ENCODE measurements at places on chromosomes 1 and 21. TPM values are rescaled to one million over a fixed set of nuclear protein-coding genes. Genes with fewer than 3 reads are reported as not detected.

CD247 gene
- 0.58 TPM for total RNA-seq

S100A8 gene
- total RNA-seq = 678 TPM

RNASEL gene
- total RNA-seq = 5.0 TPM

DNA sequence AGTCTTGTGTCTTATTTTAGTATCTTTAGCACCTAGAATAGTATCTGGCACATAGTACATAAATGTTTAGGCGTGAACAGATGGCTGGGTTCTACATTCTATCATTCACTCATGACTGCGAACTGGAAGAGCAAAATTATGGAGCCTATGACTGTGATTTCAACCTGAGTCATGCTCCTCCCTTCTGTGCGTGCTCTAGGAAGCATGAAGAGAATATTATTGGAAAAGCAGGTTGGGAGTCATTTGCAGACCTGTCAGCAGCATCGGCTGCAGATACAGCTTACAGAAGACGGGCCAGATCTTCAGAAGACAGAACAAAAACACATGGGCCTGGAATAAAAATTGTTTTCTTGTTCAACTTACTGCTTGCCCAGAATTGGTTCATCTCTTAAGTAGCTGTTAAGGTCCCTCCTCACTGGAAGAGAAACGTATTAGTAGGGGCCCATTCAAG lies 344.0 kb upstream of the USP24 start:
- H3K4me1 ChIP-seq = peaks cover 38% of the 10 kb centered on the region
- H3K36me3 ChIP-seq = peaks cover 3% of the 10 kb centered on the region
- no peaks in the 10 kb centered on the region for H3K27me3 ChIP-seq
- H3K4me3 ChIP-seq = no peak overlapping the region
- no peak for DNase-seq
- H3K27ac ChIP-seq = no peak overlapping the region

- no peak overlapping the region for H3K4me3 ChIP-seq
- no peak for DNase-seq
- H3K27ac ChIP-seq = no peak overlapping the region
- no peaks in the 10 kb centered on the region for H3K36me3 ChIP-seq
- peaks cover 4% of the 10 kb centered on the region for H3K27me3 ChIP-seq
- peaks cover 8% of the 10 kb centered on the region for H3K4me1 ChIP-seq
Observed at GRCh38 chr1:167510881-167511280, 7.4 kb downstream of the CD247 start.

DNA sequence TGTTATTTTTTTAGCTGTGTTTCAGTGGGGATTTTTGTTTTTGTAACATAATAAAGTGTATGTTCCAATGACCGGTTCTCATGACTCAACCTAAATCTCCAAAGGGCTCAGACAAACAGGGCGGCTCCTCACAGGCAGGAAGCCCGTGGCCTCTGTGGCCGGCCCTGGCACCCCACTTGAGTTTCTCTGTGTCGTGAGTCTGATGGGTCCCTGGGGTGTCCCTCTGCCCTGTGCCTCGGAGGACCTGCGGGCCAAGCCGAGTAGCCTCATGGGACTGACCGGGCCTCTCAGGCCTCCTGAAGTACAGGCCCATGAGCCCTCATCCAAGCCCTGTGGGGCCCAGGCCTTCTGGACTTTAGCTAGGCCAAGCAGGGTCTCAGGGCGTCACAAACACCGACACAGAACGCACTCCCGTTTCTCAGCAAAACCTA lies 16.1 kb upstream of the CCDC27 start:
- no peak for DNase-seq
- no peaks in the 10 kb centered on the region for H3K36me3 ChIP-seq
- no peak overlapping the region for H3K4me3 ChIP-seq
- no peak overlapping the region for H3K27ac ChIP-seq

- H3K4me1 ChIP-seq = no peaks in the 10 kb centered on the region
- peaks cover 33% of the 10 kb centered on the region for H3K27me3 ChIP-seq
- DNase-seq = no peak
- H3K36me3 ChIP-seq = no peaks in the 10 kb centered on the region
- H3K27ac ChIP-seq = no peak overlapping the region
- H3K4me3 ChIP-seq = no peak overlapping the region
Observed at GRCh38 chr1:44110916-44111315, 7.7 kb upstream of the KLF17 start.

GRCh38 chr1:85142753-85143152 lies 58.1 kb downstream of the SYDE2 start:
- no peak for DNase-seq
- H3K4me3 ChIP-seq = no peak overlapping the region
- H3K27ac ChIP-seq = no peak overlapping the region
- no peaks in the 10 kb centered on the region for H3K27me3 ChIP-seq
- H3K4me1 ChIP-seq = peaks cover 11% of the 10 kb centered on the region
- H3K36me3 ChIP-seq = no peaks in the 10 kb centered on the region

DNA sequence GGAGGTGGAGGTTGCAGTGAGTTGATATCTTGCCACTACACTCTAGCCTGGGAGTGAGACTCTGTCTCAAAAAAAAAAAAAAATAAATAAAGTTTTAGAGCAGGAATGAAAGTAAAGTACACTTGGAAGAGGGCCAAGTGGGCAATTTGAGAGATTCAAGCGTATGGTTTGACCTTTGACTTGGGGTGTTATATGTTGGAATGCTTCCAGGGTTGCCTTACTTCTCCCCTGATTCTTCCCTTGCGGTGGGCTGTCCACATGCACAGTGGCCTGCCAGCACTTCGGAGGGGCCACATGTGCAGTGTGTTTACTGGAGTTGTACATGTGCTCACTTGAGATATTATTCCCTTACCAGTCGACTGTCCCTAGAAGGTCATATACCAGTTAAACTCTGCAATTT lies 295.5 kb upstream of the PROX1 start:
- H3K4me1 ChIP-seq = peaks cover 29% of the 10 kb centered on the region
- H3K27me3 ChIP-seq = peaks cover 9% of the 10 kb centered on the region
- H3K4me3 ChIP-seq = no peak overlapping the region
- H3K36me3 ChIP-seq = no peaks in the 10 kb centered on the region
- DNase-seq = no peak

DNA sequence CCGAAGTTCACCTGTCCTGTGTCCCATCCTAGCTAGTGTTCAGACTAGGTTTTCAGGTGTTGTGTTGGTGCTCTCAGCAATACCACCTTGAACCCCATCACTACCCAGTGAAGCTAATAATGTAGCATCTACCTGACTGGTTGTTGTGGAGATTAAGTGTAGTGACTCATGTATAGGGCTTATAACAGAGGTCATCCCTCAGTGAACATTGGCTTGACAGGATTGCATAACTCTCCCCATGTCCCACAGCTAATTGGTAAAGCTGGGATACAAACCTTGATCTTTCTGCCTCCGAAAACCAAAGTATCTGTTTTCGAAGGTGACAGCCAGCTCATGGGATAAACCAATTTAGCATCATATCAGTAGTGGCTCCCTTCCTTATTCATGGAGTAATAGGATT lies 44.5 kb upstream of the TNR start:
- H3K36me3 ChIP-seq = no peaks in the 10 kb centered on the region
- H3K4me1 ChIP-seq = no peaks in the 10 kb centered on the region
- DNase-seq = no peak
- H3K27me3 ChIP-seq = peaks cover 41% of the 10 kb centered on the region

DNA sequence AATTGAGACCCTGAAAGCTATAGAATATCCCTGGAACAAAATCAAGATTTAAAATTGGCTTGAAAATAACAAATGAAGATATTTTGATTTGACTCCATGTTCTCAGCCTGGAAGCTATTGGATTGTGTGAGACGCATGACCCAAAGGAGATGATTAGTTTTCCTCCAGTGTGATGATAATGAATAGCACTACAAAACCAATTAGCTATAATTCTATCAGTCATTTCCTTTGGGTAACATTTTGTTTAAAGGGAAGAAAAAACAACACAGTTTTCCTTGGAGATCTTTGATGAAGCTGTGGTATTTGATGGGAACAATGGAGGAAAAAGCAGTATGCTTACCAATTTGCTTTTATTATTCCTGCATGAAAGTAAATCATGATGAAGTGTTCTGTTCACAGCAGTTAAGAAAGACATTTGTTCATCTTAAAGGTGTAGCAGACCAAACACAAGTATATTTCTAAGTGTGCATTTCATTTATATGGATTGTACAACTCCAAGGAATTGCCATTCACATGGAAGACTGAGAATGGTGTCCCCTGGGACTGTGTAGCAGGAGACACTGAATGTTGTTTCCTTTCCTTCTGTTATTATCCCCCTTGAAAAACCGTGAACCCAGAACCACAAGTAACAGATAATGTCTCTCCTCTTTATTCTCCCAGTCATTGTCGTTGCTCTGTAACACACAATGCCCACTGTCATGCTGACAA lies 111.4 kb downstream of the CACHD1 start:
- H3K27me3 ChIP-seq = no peaks in the 10 kb centered on the region
- peaks cover 20% of the 10 kb centered on the region for H3K36me3 ChIP-seq
- no peak for DNase-seq
- no peak overlapping the region for H3K27ac ChIP-seq
